Stimulated activated CD4-positive, alpha-beta T cell treated with anti-CD3 and anti-CD28 coated beads, Interleukin-15, amount 100 ng/mL, for 24 hours (primary cell): ENCODE measurements at places on chromosomes 16 and 17.

- DNase-seq = no peak
These were observed 115.9 kb upstream of the CIBAR2 start for GRCh38 chr16:85227946-85228862.

DNA sequence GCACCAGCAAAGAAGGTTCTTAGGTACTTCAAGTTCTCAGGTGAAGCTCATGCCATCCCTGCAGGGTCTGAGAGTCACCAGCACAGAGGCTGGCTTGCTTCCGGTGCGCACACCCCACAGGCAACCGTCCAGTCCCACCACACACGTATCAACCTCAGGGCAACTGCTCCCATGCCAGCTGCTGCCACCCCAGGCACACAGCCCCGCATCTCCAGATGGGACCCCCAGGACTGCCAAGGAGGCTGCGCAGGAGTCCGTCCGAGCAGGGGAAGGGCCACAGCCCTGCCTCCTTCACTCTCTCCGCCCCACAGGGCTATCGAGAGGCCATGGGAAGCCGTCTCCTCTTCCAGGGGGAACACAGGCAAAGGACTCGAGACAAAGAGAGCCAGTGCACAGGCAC is 13.3 kb downstream of the KIFC3 start:
- DNase-seq = no peak

- no peak for DNase-seq
These were observed 3.2 kb downstream of the TPSG1 start for GRCh38 chr16:1221628-1222552.

DNA sequence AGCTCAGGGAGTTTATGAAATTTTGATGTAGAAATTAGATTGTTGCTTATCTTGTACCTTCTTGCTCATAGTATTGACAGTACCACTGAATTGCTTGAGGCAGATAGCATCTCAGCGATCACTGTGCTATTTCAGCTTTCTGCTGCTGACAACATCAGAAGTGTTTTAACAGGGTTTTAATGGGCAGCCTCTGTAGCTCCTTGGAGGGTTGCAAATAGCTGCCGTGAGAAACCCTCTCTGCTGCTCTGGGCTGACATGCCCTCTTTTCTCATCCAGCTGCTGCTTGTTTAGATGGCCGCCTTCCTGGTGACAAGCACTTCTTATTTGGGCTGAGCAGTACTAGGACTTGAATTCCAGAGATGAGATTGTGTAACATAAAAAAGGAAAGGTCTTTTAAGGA is 180.2 kb upstream of the TBX2 start:
- DNase-seq = no peak

DNA sequence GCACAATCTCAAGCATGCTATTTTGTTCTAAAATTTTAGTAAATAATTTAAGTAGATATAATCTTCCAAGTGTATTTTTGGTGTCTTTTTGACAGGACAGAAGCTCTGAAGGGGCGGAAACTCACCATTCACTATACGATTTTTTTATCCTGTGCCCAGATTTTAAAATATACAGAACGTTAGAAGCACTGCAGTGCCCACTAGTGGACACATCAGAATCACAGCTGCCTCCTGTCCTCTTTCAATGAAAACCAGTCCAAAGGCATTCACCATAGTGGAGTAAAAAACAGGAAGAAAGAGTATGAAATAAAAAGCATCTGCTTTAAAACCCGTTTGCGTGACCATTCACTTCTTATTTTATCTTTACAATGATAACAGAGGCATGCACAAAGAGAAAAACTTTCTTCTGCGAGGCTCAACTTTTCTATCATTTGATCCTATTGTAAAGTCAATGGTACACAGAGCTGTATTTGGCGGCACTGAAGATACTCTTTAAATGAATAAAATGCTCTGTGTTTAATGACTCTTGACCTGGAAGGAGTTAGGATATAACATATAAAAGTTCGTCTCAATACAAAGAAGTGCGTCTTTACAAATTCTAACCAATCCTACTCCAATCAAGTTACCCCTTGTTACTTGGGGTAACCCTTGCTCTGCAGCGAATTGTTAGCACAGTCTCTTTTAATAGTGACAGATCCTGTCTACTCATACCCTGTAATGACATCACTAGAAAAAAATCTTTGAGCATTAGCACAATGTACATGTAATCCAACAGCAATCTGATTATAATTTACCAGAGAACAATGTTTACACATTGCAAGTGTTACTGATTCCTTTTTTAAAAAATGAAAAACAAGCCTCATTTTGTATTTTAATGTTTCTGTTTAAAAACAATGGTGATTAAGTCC is 339.8 kb upstream of the PSMD7 start:
- DNase-seq = peak; percentile 55

DNA sequence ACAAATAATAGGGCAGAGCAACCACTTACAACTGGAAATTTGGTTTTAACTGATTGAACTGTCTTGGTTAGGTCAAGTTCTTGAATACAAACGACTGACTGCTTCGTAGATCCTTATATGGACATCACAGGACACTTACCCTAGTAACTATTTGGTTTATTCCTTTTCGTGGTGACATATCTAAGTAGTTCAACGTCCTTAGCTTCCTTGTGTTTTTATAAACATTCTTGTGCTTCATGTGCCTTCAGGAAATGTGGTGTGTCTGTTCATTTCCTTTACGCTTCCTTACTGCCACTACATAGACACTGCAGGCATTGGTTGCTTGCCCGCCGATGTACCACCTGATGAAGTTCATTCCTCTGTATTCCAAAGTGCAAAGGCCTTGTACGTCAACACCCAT is 59.3 kb downstream of the USP10 start:
- no peak for DNase-seq

- no peak for DNase-seq
These were observed 357.4 kb downstream of the SLC39A11 start for GRCh38 chr17:72735048-72735447.

DNA sequence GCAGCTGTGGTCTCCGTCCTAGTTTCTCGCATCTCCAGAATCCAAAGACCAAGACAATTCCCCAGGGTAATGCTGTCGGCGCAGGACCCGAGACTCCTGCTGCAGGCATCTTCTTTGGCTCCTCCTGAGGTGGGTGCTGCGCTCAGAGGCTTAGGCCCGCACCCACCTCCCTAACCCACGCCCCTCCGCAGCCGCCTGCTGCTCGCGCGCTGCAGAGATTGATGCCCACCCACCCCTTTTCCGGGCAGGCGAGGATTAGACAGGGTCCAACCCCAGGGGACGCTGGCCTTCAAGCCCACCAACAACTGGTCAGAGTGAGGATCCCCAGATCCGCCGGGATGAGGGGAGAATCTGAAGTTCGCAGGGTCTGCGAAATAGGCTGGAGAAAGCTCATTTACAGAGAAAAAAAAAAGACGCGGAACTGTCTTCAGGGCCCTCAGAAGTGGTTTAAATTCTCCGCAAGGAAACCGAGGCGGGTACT is 27.9 kb downstream of the SLFN11 start:
- DNase-seq = no peak
